ENCODE measurements at places on chromosomes 2 and 18.

DNA sequence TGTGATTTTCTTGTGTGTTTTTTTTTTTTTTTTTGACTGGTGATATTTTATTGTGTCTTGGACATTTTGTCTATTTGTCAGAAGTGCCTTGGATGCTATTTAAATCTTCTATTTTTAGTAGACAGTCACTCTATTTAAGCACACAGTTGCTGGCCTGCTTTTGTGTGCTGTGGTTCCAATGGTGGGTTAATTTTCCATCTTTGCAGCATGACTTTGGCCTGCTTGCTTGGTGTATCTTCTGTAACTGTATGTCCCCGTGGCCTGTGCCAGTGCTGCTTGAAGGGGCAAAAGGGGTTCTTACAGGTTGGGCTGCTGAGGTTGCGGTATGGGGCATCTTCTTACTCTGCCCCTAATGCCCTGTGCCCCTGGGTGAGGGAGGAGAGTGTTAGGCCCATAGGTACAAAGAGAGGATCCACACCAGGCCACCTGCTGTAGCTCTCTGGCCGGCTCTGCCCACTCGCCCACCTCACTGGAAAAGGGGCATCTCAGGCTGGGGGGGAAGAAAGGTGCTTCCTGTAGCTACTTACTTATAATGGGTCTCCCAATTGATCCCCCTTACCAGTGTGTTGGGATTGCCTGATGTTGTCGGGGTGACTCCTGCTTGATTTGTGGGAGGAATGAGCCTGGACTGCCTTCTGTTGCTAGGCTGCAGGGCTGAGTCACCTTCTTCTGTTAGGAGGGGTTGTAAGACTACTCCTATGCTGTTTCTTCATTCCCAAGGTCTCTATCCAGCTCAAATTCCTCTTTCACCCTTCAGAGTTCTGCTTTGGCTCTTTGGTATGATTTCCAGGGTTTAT lies 490.0 kb upstream of the HS6ST1 start:
- peak; percentile 47 for DNase-seq

GRCh38 chr2:208294482-208295024 lies 28.5 kb downstream of the PIKFYVE start:
- DNase-seq, result no peak

DNA sequence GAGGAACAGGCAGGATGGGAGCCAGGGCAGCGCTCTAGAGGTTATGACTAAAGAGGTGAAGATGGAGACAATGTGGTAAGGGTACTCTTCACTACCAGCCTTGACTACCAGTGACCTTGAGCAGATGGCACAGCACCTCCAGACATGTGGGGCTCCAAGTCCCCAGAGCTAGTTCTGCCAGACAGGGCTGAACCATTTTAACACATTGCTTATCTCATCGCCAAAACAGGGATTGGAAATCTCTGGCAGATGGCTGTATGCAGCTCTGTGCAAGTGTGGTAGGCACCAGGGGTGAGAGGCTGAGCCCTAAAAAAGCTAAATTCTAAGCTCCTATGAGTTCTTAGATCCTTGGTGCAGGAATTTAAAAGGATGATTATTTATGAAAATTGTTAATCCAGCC lies 41.3 kb downstream of the FSHR start:
- DNase-seq, result no peak

- no peak for DNase-seq
Observed at GRCh38 chr2:187329586-187329985, 118.5 kb downstream of the CALCRL start.

GRCh38 chr2:54446122-54446521 lies 10.0 kb upstream of the SPTBN1 start:
- no peak for DNase-seq

GRCh38 chr18:13987956-13988355 lies 72.6 kb upstream of the MC2R start:
- no peak for DNase-seq

GRCh38 chr2:173982918-173983317 lies 17.7 kb upstream of the SP3 start:
- DNase-seq, result no peak

- DNase-seq, result no peak
Observed at GRCh38 chr2:173649527-173650219, 295.0 kb downstream of the CDCA7 start.

DNA sequence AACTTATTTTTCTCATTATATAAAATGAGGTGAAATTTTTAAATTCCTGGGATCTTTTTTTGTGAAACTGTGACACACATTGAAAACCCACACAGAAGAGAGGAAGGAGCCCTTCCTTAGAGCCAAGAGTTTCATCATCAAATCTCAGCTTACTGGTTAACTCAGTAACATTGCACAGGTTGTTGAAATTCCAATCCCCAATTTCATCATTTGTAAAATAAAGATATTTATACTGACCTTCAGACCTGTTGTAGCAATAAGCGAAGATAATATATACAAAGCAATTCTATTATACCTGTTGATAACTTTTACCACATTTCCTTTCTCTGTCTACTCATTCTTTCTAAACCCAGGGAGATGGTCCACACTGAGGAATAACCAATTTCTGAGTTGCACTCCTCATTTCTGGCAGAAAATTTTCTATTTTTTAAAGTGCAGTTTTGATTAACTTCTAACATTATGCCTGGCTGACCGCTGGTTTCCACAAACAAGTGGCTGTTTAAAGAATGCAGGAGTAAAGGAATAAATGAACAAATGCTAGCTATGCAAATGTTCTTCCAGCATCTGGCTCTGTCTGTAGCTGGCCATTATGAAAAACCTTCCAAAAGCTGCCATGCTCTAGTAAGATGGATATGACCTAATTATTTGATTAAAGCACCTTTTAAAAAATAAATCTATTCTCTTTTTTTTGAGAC lies 105.7 kb upstream of the LINC00305 start:
- no peak for DNase-seq

- peak; percentile 18 for DNase-seq
Observed at GRCh38 chr18:13452871-13453680, 234.5 kb downstream of the LDLRAD4 start.

DNA sequence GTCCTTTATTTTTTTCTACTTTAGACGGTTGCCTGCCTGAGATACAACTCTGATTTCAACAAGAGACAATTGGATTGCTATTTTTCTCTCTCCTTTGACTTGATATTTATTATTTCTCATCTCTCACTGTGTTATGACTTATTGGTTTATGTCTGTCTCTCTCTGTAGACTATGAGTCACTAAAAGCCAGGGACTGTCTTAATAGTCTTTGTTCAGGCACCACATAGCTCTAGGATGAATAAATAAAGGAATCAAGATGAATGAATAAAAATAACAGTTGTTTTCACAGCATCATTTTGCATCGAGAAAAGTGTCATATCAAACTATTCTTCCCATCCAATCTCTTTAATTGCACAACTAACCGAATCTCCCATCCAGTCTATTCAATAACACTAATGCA lies 31.4 kb upstream of the CD28 start:
- peak; percentile 86 for DNase-seq

GRCh38 chr2:2044269-2045057 lies 286.6 kb downstream of the MYT1L start:
- DNase-seq, result no peak

DNA sequence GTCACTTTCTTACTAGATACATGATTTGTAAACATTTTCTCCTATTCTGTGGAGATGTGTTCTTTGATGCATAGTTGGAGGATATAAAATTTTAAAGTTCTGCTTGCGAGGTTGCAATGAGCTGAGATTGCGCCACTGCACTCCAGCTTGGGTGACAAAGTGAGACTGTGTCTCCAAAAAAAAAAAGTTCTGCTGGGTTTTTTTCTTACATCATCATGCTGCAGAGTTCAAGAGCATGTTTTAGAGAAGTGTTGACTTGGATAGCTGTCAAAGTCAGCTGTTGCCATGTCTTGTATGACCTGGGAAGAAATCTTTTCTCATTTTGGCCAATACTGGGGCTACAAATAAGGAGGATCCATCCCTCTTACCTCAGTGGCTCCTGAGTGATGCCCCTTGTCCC lies 71.3 kb downstream of the UGGT1 start:
- DNase-seq, result no peak

GRCh38 chr2:168841445-168841844 lies 39.0 kb downstream of the NOSTRIN start:
- DNase-seq, result no peak

- no peak for DNase-seq
Observed at GRCh38 chr2:43397411-43397810, 171.0 kb upstream of the ZFP36L2 start.

DNA sequence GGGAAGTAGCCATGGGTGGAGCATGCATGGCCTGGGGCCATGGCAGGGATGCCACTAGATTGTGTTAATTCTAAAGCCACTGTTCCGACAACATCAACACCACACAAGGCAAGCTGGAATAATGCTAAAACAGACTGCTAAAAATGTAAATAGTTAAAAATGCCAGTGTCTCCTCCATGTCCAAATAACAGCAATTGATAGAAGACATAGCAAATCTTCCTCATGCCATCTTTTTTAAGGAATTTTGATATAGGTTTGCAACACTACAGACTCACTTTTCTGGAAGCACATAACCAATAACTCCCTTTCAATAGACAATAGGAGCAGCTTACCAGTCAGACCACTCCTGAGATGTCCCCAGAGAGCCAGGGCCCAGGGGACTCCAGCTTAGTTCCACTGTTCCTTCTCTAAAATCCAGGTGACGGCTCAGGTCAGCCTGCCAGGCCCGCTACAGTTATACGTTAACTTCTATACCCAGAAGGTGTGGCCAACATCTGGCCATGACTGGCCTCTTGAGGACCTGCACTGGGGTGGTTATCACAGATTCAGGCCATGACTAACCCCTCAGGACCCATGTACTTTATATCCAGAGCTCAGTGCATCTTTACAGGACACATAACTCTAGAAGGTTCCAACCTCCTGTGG lies 20.3 kb downstream of the TUBB6 start:
- no peak for DNase-seq

- DNase-seq, result no peak
Observed at GRCh38 chr2:192499476-192499875, 304.7 kb upstream of the TMEFF2 start.

GRCh38 chr2:106758901-106759497 lies 127.0 kb downstream of the ST6GAL2 start:
- DNase-seq, result no peak

DNA sequence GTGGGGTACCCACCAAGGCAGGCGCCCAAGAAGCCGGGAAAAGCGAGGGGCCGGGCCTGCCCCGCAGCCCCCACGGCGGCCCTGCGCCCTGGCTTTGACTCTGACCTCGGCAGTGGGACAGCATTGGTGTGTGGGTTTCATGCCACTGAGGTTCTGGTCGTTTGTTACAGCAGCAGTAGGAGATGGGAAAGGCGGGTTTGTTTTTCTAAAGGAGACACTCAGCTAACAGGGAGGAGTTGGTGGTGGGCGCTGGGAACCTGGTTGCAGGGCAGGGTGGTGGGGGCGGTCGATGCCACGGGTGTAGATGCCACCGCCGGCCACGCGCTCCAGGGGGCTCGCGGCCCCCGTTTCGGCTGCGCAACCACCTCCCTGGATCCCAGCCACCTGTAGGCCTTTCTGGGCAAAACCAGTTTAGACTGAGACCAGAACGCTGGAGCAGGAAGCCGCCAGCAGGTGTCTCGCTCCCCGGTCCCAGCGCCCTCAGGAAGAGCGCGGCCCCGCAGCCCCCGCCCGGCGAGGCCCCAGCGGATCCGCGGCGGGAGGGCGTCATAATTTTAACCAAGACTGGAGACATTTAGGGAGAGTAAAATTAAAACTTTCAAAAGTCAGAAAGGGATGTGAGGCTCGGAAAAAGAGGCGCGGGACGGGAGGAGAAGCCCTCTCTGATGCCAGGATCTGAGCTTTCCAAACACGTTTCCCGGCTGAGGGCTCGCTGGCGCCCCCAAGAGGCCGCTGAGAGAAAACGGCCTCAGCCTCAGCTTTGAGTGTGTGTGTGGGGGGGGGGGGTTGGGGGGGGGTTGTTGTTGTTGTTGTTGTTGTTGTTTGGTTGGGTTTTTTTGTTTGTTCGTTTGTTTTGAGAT lies 17.4 kb downstream of the CIDEA start:
- peak; percentile 78 for DNase-seq

GRCh38 chr18:66196805-66197204 lies 407.1 kb downstream of the CDH19 start:
- no peak for DNase-seq

GRCh38 chr2:105411720-105412407 lies 13.0 kb upstream of the FHL2 start:
- no peak for DNase-seq

All from fibroblast of skin of back (primary cell).